Tongue (tissue), 3 donors: ENCODE measurements at places on chromosomes 12 and 14. TPM values are rescaled to one million over a fixed set of nuclear protein-coding genes. Genes with fewer than 3 reads are reported as not detected.

Gene PAX9
- 31.5 TPM for total RNA-seq

Gene MYH7
- 218 TPM for total RNA-seq

DNA sequence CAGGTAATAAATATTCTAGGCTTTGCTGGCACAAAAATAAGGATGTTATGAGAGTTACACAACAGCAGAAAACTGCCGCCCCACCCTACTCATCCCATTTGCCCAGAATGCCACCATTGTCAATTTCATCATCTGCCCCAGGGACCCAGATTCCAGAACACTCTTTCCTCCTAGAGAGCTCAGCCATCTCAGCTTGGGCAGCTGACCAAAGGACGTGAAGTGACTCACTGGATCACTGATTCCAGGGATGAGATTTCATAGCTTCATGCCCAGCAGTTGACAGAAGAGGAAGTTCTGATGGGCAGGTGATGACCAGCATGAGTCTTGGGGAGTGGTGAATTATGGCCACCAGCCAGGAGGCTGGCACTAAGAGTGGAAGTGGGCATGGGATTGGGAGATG lies 450.3 kb downstream of the RMST start:
- no peak for DNase-seq

- DNase-seq: peak; percentile 41
Measured at GRCh38 chr14:74882103-74882920, 596 bp downstream of the DLST start.

Gene CCDC175
- not detected for total RNA-seq

- DNase-seq: peak; percentile 74
Measured at GRCh38 chr14:72558721-72559120, 335.2 kb downstream of the DPF3 start.

DNA sequence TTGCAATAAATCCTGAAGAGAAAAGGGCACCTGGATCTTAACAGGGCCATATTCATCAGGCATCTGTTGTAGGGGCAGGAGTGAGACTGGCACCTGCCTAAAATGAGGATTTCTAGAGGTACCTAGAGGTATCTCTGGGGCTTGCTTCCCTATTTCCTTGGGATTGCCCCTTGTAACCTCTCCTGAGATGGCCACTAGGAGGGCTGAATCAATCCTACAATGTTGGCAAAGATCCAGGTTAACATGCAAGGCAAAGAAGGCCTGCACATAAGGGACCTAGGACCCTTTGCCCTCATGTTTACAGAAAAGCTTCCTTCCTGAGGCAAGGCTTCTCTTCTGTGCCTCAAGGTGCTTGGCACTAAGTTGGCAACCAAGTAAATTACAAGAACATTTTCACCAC lies 25.8 kb upstream of the CLEC4E start:
- no peak for DNase-seq

DNA sequence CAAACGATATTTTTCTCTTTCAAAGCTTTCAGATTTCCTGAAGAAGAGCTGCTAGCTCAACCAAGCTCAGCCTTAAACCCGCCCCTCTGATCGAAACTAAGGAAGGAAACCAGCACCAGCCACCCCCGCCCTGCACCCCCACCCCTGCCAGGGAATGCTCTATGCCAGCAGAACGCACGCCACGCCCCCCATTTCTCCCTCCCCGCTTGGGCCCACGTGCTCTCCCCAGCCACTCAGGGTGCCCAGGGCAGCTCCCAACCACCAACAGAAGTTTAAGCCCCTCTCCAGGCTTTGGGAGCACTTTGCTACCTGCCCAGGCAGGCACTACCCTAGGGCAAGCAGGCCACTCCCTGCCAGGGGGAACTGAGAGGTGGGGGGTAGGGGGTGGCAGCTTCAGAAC lies 18.8 kb upstream of the KRT78 start:
- peak; percentile 80 for DNase-seq

DNA sequence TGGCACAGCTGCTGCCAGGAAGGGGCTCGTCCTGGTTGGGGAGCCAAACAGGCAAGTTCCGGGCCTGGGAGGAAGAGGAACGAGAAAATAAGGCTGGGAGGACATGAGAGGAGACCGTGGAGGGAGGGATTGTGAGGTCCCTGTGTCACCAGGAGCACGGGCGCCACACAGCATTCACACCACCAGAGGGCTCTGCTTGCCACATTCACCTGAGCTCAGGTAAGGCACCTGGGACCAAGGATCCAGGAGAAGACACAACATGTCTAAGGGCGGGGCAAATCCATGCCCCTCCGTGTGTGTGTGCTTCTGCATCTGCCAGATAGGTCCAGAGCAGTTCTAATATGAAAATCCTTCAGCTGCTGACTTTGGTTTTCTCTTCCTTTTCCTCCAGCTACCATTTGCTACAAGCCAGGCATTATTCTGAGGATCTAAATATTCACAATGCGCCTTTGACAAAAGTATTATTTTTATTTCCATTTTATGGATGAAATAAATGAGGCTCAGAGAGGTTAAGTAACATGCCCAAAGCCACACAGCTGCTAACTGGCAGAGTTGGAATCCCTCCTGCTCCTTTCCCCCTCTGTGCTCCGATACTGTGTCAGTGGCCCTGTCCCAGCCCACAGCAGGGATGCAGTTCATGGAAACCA lies 14.6 kb downstream of the RAPGEF3 start:
- DNase-seq: no peak

DNA sequence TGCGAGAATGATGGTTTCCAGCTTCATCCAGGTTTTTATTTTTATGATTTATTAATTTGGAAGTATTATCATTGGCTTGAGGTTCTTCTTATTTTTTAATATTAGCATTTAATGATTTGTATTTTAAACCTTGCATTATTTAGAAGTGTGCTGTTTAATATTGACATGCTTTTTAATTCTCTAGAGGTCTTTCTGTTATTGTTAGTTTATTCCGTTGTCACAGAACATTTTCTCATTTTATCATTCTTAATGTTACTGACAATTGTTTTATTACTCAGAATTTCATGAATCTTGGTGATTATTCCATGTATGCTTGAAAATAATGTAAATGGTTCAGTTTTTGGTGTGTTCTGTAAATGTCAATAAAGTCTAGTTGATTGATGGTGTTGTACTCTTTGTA lies 463.5 kb upstream of the NOVA1 start:
- DNase-seq: no peak

Gene TPH2
- total RNA-seq: 0.10 TPM

DNA sequence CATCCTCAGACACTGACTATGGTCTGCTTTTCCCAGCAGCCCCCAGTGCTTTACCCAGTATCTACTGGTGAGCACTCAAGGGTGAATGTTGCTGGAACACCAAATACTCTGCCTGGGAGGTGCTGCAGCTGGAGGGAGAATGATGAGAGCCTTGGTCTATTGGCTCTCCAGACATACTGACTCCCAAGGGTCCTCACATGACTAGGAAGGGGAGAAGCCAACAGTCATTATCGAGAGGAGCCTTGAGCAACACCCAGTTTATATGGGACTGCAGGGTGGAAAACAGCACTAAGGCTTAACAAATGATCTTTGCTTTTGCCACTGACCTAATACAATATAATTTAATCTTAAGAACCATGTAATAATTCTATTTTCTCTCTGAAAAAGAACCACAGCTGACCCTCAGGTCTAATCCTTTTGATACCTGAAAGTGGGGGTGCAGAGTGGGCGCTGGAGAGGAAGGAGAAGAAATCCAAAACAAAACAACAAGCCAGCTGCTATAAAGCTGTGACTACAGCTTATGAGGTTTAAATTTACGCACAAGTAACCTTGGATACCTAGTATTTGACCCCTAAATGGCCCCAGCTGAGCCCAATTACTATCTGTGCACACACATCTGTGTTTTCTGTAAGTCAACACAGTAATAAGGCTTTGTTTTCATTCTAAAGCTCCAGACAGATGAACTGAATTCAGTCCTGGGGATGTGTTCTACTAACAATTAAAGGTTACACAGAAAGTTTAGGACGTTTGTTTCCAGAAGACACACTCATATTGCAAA lies 107.8 kb upstream of the GRIP1 start:
- peak; percentile 13 for DNase-seq

- DNase-seq: no peak
Measured at GRCh38 chr12:2256915-2257314, 204.1 kb downstream of the CACNA1C start.

Gene GPR137C
- total RNA-seq: 5.0 TPM

GRCh38 chr12:90473831-90474230 lies 481.1 kb downstream of the CCER1 start:
- no peak for DNase-seq

DNA sequence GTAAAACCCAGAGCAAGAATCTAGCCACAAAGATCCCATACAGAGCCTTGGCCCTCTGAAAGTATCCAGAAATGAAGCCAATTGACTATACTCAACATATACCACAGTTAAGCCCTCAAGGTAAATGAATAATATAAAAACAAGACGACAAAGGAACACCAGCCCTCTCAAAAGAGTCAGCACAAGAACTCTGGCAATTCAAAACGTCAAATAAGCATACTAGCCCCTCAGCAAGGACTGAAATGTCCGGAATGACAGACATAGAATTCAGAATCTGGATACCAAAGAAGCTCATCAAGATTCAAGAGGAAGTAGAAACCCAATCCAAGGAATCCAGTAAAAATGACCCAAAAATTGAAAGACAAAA lies 49.9 kb downstream of the GTF2A1 start:
- no peak for DNase-seq

Gene HOXC9
- not detected for total RNA-seq

DNA sequence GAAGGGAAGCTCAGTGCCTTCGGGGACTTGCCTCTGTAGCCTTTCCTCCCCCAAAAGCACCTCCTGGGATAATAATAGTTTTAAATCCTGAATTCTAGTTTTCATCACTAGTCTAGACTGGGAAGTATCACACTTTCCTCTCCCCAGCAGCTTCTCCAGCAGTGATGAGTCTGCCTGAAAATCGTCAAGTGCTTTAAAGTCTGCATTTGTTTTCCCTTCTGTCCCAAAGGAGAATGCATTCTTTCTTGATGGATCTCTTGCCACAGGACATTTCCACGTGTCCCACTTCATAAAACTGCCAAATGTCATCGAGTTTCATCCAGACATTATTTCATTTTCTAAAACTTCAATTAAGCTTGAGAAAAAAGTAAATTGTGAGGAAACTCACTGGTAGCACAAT lies 15.0 kb downstream of the CSRP2 start:
- DNase-seq: peak; percentile 41

Gene KRT74
- total RNA-seq: 0.10 TPM

GRCh38 chr12:116325336-116325664 lies 47.8 kb upstream of the MED13L start:
- DNase-seq: no peak

DNA sequence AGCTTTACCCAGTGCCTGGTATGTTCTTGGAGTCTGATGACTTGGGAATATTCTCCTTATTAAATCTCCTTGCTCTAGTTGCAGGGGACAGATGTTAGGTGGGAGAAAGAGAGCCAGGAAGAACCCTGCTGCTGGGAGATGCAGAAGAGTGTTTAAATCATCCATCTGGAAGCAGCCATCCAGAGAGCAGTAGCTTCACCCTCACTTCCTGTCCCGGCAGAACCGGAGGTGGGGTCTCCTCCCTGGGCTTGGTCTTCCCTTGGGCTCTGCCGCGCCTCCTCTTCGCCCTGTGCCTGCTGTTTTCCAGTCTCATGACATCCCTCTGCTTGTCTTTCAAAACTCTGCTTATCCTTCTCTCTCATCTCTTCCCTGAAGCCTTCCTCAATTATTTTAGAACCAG lies 15.5 kb downstream of the B4GALNT3 start:
- no peak for DNase-seq

- no peak for DNase-seq
Measured at GRCh38 chr12:22121224-22121623, 75.2 kb downstream of the CMAS start.

GRCh38 chr14:77364146-77364545 lies 12.7 kb downstream of the TMED8 start:
- no peak for DNase-seq

Gene PIWIL1
- not detected for total RNA-seq

- DNase-seq: no peak
Measured at GRCh38 chr14:32038876-32039275, 38.2 kb upstream of the ARHGAP5 start.

GRCh38 chr12:131683266-131684014 lies 27.4 kb upstream of the SFSWAP start:
- DNase-seq: no peak

DNA sequence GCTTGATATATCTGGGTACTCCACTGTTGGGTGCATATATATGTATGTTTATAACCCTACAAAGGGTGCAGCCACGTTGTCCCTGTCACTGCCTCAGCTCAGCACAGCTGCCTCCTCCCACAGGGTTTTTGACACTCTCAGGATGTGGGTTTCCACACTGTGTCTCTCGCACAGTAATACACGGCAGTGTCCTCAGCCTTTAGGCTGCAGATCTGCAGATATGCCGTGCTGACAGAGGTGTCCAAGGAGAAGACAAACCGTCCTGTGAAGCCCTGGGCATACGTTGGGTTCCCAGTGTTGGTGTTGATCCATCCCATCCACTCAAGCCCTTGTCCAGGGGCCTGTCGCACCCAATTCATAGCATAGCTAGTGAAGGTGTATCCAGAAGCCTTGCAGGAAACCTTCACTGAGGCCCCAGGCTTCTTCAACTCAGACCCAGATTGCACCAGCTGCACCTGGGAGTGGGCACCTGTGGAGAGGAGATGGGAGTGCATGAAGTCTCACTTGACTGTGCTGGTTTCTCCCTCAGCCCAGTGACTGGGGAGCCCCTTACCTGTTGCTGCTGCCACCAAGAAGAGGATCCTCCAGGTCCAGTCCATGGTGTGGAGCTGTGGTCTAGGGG lies 498.7 kb downstream of the TMEM121 start:
- no peak for DNase-seq

Gene IL22
- total RNA-seq: not detected

DNA sequence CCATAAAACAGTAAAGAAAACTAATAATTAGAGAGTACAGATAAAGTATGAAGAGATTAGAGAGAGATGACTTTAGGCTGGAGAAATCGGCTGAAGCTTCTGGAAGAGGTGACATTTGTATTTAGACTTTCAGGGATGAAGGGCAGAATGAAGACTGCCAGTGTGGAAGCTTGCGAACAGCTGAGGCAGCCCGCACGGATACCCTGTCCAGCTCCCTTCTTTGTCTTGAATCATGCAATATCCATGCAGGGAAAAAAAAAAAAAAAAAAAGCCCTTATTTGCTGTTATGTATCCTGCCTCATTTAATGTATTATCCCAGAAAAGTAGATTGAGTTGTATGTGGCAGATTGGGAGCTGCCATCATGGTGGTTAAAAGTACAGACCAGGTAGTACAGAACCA lies 331.8 kb downstream of the ZFP36L1 start:
- no peak for DNase-seq

DNA sequence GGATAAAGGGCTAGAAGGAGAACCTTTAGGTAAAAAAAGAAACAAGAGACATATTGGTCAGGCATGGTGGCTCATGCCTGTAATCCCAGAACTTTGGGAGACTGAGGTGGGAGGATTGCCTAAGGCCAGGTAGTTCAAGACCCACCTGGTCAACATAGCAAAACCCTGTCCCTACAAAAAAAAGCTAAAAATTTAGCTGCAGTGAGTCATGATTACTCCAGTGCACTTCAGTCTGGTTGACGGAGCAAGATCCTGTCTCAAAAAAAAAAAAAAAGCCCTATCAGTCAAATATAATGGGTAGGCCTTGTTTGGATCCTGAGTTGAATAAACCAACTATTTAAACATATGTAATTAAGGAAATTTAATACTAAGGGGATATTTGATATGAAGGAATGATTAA lies 54.2 kb downstream of the PPP1R36 start:
- no peak for DNase-seq

- DNase-seq: peak; percentile 71
Measured at GRCh38 chr14:56487090-56487667, 92.4 kb upstream of the TMEM260 start.
